ENCODE measurements at places on chromosomes 2 and 18. TPM values are rescaled to one million over a fixed set of nuclear protein-coding genes. Genes with fewer than 3 reads are reported as not detected.

GRCh38 chr18:73384246-73384645 lies 516.5 kb upstream of the NETO1 start:
- no peak for DNase-seq

GRCh38 chr18:48735080-48735676 lies 196.3 kb downstream of the CTIF start:
- no peak for DNase-seq

GRCh38 chr2:40318921-40319320 lies 133.0 kb downstream of the SLC8A1 start:
- DNase-seq = no peak

SCG2 gene
- not detected for total RNA-seq

DNA sequence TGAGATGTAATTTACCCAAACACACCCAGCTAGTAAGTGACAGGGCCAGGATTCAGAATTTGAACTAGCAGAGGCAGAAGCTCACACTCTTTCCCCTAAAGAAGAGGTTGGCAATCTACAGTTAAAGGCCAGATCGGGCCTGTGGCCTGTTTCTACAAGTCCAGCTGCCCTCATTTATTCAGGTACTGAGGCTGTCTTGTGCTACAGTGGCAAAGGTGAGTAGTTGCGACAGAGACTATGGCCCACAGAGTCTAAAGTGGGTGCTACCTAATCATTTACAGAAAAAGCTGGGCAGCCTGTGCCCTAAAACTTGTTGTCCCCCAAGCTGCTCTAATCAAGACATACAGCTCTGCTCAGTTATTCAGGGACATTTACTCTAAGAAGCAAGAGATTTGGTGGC lies 86.8 kb downstream of the RTN4 start:
- no peak for DNase-seq

CHN1 gene
- total RNA-seq = 2.9 TPM

DNA sequence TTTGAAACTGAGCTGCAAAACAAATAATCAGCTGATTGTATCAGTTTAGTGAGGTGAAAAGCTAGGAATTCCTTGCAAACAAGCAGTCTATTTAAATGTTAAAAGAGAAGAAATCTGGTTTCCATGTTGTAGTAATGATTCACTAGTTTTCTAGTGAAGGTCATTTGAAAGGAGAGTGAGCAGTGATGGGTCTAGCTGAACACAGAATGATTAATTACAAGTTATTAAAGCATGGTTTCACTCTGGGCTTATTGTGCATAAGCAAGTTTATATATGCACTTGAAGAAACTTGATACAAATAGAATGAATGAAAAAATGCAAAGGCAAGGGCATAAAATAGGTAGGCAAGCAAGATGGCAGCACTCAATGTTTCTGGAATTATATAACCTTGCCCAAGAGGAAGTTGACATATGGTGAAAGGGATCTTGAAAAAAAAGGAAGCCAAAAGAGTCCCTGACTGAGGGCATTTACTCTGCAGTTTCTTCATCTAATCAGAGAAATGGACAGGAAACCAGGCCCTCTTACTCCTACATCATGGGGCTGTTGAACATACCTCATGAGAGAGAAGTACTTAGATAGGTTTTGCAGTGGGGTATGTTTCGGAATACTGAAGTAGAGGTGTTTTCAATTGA lies 53.2 kb downstream of the PLCL1 start:
- DNase-seq = no peak

DNA sequence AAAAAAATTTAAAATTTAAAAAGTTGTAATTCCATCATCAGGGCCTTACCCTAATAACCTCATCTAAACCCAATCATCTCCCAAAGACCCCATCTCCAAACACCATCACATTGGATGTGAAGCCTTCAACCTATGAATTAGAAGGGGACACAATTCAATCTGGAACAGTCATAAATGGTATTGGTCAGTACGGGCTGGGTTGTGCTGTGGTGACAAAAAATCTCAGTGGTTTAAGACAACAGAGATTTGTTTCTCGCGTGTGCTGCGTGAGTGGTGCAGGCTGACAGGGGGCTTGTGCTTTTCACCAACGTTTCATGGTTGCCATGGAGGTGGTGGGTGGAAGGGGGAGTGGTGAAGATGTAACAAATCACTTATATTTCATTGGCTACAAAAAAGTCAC lies 174.5 kb downstream of the INHBB start:
- DNase-seq = no peak

DNA sequence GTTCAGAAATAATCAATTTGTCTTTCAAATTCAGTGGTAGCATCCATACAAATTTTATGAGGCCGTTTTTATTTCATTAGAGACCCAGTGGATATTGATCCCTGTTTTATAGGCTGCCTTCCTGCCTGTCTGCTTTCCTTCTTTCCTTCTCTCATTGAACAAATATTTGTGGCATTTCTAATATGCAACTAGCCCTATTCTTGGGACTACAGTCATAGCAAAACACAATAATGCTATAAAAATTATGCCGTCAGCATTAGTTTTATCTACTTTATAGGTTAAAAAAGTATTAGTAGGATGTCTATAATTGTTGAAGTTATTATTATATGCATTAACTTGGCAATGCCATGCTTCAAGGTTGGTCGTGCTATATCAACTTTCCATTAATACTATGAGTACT lies 2037.8 kb upstream of the LRRTM1 start:
- no peak for DNase-seq

- DNase-seq = no peak
Observed at GRCh38 chr2:203894262-203894661, 26.7 kb downstream of the CTLA4 start.
